Activated naive CD8-positive, alpha-beta T cell treated with anti-CD3 and anti-CD28 coated beads for 36 hours (primary cell): ENCODE measurements at places on chromosomes 16 and 17.

- no peak for DNase-seq
Observed at GRCh38 chr16:71669926-71670536, 44.0 kb downstream of the MARVELD3 start.

GRCh38 chr16:88308441-88309173 is 74.2 kb upstream of the ZNF469 start:
- DNase-seq = no peak

GRCh38 chr17:75147878-75148546 is 6.3 kb downstream of the JPT1 start:
- no peak for DNase-seq

- DNase-seq = no peak
Observed at GRCh38 chr17:71725811-71726210, 395.0 kb upstream of the SOX9 start.

DNA sequence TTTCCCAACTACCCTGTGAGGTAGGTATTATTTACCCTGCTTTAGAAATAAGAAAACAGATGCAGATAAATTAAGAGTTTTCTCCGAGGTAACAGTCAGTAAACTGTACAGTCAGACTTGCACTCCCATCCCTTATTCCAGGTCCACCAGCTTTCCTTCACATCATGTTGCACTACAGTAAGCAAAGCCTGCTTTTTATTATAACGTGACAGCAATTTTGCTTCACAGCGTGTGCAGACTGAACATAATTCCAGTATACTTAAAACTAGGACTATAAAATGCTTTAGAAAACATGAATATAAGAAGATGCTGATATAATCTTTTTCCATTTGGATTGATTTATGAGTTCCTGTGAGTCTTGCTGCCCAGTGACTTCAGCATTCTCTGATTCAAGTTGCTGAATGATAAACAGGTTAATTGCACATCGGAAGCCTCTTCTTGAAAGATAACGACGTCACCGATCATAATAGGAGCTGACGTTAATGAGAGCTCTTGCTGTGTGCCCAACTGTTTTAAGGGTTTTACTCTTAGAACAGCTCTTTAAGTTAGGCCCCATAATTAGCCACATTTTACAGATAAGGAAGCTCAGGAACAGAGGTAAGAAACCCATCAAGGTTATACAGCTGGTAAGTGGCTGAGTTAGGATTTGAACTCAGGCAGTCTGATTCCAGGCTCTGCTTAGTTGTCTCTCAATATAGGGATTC is 1.4 kb downstream of the LIG3 start:
- DNase-seq = no peak

GRCh38 chr17:58278661-58279015 is 2.1 kb downstream of the MPO start:
- DNase-seq = no peak

GRCh38 chr17:73030501-73030921 is 62.0 kb downstream of the SLC39A11 start:
- no peak for DNase-seq

DNA sequence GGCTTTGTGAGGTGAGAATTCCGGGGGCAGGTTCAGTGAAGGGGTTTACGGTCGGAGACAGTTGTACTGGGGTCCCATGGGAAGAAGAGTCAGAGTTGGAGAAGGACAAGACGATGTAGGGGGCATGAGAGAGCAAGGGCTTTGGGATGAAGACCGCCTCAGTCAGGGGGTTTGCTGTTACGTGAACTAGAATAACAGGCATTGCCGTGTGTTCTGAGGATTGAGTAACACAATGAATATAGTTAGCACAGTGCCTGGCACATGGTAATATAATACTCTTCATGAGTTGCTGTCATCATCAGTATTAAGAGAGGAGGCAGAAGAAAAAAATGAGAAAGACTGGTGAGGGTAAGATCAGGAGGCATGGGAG is 577 bp downstream of the ZNF646 start:
- no peak for DNase-seq

GRCh38 chr17:73942703-73943415 is 260.6 kb upstream of the RPL38 start:
- DNase-seq = no peak

- DNase-seq = no peak
Observed at GRCh38 chr16:2432801-2433505, 3.7 kb downstream of the CCNF start.

DNA sequence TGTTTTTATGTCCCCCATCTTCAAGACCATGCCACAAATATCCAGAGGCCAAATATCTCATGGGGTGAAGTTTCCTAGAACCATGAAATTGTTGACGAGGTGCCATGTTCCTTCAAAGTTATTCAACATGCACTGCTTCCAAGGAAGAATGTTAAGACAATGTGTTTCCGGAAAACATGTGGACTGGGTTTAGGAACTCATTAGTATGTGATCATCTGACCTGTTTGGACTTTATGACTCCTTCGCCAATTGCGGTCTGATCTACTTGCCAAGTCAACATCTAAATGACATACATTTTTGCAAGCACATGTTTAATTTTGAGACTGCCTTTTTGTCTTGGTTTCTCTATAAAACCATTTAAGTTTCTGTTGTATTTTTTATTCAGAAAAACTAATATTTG is 234.8 kb downstream of the MAF start:
- DNase-seq = no peak

DNA sequence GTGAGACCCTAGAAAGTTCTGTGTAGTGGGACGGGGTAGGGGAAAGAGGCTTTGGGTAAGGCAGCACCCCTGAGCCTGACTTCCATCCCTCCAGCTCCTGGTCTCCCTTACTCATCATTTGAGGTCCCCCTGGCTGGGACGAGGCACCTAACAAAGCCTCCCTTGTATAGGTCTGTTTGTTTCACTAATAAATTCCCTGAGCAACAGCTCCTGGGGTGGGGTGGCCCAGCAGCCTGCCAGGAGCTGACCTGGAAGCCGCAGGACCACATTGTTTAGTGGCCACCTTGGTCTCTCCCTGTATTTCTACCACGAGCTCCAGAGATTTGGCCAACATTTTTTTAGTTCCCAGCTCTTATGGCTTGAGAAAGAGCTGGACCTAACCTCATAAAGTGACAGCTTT is 7.2 kb downstream of the PRR15L start:
- DNase-seq = no peak

GRCh38 chr17:7208754-7209460 is 10.7 kb downstream of the DLG4 start:
- DNase-seq = no peak

DNA sequence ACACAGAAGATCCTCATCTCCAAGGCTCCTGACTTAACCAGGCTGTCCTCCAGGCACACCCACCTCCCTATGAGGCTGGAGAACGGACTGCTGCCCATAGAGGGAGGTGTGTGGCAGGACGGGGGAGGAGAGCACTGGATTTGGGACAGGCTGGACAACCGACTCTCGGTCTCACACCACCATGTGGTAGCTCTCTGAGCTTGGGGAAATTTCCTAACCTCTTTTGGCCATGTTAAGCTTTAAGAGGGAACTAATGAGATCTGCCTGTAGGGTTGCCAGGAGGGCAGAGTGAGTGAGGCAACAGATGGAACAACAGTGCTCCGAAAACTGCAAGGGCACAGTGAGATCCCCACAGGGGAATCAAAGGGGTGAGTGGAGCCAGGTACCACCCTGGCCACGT is 32.7 kb downstream of the RHBDL3 start:
- no peak for DNase-seq

DNA sequence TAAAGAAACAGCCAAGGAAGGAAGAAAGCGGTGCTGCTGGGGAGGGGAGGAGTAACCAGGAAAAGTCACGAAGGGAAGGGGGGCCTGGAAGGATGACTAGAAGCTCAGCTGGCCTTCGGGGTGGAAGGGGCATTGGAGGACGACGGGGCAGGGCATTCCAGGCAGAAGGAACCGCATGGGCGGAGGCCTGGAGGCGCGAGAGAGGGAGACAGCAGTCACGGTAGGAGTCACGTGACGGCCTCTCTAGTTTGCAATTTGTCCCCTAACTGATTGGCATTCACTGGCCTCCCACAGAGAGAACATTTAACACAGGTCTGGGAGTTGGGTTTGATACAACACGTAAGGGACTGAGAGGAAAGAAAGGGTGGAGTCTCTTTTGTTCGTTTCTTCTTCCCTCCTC is 63.9 kb downstream of the RTN4RL1 start:
- no peak for DNase-seq
